ENCODE measurements at places on chromosomes 2 and 18. TPM values are rescaled to one million over a fixed set of nuclear protein-coding genes. Genes with fewer than 3 reads are reported as not detected.
A peak's percentile ranks its signal among the peaks of the same experiment; 100 is the strongest.

GAREM1 gene
- 6.9 TPM for total RNA-seq

EGR4 gene
- total RNA-seq = not detected

PSD4 gene
- total RNA-seq = 0.63 TPM

PELI1 gene
- total RNA-seq = 9.4 TPM

CD8A gene
- 0.13 TPM for total RNA-seq

GRHL1 gene
- total RNA-seq = 1.9 TPM

NT5C1B gene
- not detected for total RNA-seq

CARF gene
- total RNA-seq = 4.3 TPM

ASXL3 gene
- not detected for total RNA-seq

FAM237A gene
- total RNA-seq = not detected

SLC23A3 gene
- total RNA-seq = 0.13 TPM

IL36B gene
- not detected for total RNA-seq

WDR43 gene
- 233 TPM for total RNA-seq

DSG2 gene
- 42.4 TPM for total RNA-seq

GNAL gene
- total RNA-seq = 18.8 TPM

STK17B gene
- total RNA-seq = 6.7 TPM

DNA sequence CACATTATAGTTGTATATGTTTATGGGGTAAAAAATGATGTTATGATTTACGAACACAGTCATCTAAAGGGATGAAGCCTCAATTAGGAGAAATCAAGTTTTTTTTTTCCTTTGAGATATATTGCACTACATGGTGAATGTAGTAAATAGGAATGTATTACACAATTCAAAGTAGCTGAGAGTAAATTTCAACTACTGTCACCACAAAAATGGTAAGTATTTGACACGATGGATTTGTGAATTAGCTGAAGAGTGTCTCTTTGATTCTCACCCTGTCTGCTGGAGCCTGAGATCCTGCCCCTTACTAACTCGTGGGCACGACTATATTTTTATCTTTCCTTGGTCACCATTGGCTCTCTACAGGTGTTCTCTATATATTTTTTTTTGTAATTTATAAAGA is 540.4 kb upstream of the DSEL start:
- no peak for DNase-seq

GRCh38 chr2:140580532-140581151 is 1550.2 kb downstream of the LRP1B start:
- no peak for DNase-seq

DNA sequence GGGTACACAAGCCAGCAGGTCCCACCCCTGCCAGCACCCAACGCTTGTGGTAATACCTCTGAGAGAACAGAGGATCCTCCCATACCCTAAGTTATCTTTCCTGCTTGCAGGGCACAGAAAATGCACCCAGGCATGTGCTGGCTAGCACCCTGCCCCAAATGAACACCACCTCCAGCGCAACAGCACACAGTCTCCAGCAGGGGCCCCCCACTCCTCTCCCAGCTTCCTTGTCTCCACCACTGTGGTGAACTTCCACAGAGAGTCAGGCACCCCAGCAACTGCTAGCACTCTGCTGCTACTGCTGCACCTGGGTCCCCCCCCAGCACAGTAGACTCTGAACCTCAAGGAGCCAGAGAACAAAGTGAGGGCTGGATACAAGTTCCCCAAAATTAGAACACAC is 216.8 kb upstream of the CNTNAP5 start:
- DNase-seq = no peak

DNA sequence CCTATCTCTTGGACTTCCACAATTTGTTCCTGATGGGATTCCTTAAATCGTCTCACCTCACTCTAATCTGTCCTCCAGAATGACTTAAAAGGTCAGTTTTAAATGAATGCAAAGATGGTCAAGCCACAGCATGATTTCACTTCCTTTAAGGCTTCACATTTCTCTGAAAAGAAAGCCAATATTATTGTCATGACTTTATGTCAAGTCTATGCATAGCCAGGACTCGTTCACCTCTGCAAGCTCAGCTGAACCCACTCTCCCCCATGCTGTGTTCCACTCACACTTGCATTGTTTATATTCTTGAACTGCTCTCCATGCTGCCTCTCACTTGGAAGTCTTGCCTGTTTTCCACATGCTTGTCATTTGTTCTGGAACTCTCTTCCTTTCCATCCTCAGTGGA is 298.4 kb upstream of the MMADHC start:
- DNase-seq = no peak

DNA sequence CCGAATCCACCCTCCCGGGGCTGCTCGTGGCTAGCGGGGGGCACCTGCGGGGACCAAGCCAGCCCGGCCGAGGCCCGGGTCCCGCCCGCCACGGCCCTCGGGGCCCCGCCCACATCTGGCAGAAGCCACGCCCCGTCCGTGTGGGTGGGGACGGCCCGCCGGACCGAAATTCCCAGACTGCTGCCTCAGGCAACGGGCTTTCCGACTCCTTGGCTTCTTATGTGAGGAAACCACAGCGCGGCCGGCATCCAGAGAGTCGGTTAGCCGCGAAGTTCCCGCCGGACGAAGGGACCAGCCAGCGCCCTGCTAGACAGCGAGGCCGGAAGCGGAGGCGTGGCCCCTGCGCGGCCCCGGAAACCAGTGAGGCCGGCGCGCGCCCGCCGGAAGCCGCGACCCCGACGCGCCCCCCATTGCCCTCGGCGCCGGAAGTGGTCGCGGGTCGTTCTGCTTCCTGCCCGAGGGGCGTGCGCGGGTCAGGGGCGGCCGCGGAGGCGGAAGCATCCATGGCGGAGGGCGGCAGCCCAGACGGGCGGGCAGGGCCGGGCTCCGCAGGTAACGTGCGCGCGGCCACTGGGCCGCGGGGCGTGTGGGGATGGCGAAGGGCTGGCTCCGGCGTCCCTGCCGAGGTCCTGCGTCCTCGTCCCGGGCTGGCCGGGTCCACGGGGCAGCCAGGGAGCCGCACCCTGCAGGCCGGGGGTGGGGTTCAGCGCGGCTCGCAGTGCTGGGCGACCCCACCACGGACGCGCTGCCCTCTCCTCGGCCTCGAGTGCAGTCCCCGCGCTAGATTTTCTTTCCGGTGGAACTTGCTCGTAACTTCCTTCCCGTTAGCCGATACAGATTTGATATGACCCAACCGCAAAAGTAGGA is at the start of gene ASB1:
ASB1 (plus strand) TSS at position 360 of the 867 bp plus-strand sequence; CDS start at position 504, 144 bp downstream.
- DNase-seq = peak; percentile 73

DNA sequence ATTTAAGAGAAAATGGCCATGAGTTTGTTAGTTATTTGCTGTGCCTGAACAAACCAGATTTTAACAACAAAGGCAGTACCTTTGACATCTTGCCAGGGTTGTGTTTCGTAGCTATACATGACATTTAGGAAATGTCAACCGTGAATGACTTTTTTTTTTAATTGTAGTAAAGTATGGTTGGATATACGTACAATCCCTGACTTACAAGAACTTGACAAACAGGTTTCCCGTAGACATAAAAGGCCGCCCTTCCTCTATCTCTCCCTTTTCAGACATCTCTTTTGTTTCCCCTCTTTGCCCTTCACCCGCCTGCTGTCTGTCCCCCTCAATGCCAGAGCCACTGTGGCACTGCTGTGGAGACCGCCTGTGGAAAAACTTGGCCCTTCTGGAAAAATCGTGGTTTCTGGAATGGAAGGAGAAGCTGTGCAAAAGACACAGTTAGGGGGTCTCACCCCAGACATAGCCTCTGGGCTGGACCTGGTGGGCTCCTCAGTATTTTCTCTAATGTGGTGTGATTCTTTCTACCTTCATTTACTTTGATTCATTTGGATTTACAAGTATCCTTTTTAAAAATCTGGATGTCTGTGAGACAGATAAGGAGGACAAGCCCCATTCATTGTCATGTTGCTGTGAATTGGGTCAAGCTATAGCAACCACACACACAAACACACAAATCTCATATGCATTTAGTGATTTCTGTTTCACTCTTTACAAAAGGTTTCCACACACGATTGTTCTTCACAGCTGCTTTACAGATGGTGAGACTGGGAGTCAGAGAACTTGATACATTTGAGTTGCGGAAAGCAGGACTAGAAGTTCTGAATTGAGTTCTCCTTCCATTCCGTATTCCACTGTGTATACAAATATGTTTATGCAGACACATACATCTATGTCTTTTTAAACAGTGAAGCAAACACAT is 48.6 kb downstream of the SPATS2L start:
- no peak for DNase-seq

DNA sequence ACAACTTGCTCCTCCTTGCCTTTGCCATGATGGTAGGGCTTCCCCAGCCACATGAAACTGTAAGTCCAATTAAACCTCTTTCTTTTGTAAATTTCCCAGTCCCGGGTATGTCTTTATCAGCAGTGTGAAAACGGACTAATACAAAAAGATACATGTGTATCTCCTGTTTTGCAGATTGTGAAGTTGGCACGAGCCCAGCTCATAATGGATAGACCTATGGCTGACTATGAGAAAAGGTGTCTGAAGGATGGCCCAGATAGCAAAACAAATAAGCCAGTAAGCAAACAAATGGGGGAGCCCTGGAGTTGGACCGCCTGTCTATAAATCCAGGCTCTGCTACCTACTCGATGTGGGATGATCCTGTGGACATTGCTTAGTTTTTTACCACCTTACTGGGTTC is 15.5 kb upstream of the PRKCE start:
- DNase-seq = no peak

- no peak for DNase-seq
Measured at GRCh38 chr18:48996901-48997463, 46.2 kb upstream of the SMAD7 start.

GRCh38 chr2:239167766-239168444 is 232.9 kb downstream of the HDAC4 start:
- no peak for DNase-seq

DNA sequence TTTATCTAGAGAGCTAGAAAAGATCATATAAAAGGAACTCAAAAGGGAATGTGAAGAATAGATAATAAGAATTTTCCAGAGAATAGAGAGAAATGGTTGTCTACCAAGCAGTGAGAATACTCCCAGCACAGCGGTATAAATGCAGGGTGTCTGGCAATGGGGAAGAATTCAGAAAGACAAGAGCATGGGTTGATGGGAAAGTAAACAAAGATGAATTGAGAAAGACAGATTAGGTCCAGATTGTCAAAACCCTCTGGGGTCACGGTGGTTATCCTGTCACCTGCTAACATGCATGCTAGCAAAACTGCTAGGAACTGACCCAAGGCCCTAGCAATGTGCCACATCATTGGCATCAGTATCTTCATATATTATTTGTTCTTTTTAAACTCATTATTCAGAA is 30.8 kb upstream of the C1D start:
- no peak for DNase-seq

DNA sequence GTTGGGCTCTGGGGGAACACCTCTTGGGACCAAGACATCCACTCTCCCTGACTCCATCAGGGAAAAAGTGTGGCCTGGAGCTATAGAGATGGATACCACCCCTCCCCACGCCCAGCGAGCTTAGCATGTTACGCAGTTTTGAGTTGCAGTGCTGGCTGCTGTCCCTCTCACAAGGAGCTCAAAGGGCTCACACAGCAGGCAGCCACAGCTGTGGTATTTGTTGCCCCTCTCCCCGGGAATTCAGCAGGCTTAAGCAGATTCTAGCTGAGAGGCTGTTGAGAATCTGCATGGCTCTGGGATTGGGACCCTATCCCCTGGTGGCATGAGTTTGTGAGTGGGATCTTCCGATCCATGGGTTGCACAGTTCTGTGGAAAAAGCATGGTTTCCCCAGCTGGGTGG is 673.1 kb upstream of the FSHR start:
- DNase-seq = no peak

DNA sequence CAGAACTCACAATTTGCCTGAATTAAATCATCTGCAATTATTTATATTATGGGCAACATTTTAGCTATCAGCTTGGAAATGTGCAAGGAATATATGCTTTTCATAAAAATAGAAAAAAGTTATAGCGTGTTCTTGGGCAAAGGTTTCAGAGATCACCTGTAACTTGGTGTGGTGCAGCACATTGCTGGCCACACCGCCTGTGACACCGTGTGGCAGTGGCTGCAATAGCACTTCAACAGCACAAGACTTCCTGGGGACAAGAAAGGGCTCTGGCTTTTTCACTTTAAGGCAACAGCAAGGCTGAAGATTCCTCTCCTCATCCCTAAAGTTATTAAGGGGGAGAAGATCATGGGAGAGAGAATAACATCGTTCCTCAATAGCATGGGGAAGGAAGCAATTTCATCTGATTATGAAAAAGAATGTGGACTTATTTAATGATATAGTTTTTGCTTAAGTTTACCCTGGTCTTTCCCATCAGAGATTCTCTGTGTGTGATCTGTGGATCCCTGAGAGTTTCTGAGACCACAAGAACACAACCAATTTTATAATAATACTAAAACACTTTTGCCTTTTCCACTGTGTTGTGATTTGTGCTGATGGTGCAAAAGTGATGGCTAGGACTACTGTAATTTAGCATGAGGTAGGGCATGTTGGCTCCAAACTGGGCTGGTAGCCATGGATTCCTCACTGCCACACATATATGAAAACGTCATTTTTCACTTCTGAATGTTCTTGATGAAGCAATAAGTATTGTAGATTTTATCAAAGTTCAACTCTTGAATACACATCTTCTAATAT is 15.0 kb upstream of the SERPINB3 start:
- DNase-seq = peak; percentile 5

DNA sequence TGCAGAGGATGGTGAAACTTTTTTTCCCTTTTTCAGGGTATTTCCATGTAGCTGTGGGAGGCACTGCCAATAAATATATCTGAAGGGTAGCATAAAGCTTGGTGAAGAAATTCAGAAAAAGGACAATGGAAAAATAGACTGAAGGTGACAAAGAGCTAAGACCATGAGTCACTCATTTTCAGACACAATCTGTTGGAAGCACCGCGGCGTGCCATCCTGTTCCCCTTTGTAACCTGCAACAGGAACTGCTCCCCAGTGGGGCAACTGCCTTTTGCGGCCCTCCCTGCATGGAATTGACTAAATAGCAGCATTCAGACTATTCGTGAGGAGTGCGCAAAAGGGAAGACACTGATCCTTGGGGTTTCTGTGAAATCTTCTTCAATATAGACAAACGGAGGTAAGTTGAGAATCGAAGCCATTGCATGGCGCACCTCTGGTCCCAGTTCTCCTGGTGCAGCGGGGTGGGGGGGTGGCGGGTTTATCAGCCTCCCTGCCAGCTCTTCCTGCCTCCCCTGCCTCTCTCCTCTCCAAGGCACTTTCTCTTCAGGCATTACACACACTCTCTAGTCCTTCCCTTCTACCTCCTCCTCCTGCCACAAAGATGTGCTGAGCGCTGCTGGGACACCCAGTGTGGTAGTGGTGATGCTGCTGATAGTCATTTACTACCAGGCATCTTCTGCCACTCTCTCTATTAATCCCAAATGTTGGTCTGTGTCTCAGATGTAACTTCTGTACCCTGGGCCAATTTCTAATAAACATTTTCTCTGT is 126.2 kb upstream of the TMEM200C start:
- no peak for DNase-seq

- no peak for DNase-seq
Measured at GRCh38 chr18:69330385-69331005, 70.2 kb upstream of the DOK6 start.

GRCh38 chr18:73006331-73006730 is 138.5 kb upstream of the NETO1 start:
- DNase-seq = no peak

DNA sequence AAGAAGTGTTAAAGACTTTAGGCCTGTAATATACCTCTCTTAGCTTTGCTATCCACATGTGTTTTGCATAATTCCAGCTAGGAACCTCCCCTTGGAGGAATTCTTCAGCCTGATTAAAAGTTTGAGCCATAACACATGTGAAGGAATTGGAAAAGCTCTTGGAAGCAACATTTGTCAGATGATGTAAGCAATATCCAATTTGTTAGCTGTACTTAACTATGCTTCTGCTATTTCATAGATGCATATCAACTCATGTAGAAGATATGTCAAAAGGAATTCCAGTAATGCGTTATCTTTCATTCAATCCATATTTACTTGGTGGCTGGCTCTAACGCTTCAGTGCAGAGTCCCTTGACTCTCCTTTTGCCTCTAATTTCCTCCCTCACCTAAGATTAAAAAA is 46.2 kb downstream of the PKP4 start:
- DNase-seq = no peak

Measured in SK-MEL-5 (cell line).